ENCODE measurements at places on chromosomes 2 and 18. TPM values are rescaled to one million over a fixed set of nuclear protein-coding genes. Genes with fewer than 3 reads are reported as not detected.

The CABLES1 gene
- 4.7 TPM for total RNA-seq

The ANKRD30B gene
- total RNA-seq, result under 0.01 TPM

The FAM228A gene
- total RNA-seq, result 0.52 TPM

The ALPI gene
- total RNA-seq, result not detected

The GCKR gene
- not detected for total RNA-seq

The XDH gene
- not detected for total RNA-seq

The IFT172 gene
- 21.4 TPM for total RNA-seq

The IMPA2 gene
- 33.9 TPM for total RNA-seq

The CENPO gene
- total RNA-seq, result 6.8 TPM

The EML6 gene
- total RNA-seq, result 10.4 TPM

The IL36A gene
- total RNA-seq, result not detected

The DNAH7 gene
- total RNA-seq, result under 0.01 TPM

The TNFAIP6 gene
- total RNA-seq, result 13.0 TPM

The CROCC2 gene
- total RNA-seq, result under 0.01 TPM

The KCNG2 gene
- 0.52 TPM for total RNA-seq

The CFAP53 gene
- not detected for total RNA-seq

The CCDC148 gene
- 0.52 TPM for total RNA-seq

The APCDD1 gene
- total RNA-seq, result 2.6 TPM

The RAB12 gene
- total RNA-seq, result 85.6 TPM

The RGPD6 gene
- 66.3 TPM for total RNA-seq

The LINC00305 gene
- total RNA-seq, result not detected

The IL1A gene
- total RNA-seq, result not detected

The FAM237A gene
- total RNA-seq, result not detected

The ASB3 gene
- total RNA-seq, result 27.7 TPM

The GRB14 gene
- total RNA-seq, result 5.7 TPM

The SLC23A3 gene
- total RNA-seq, result 0.52 TPM

The REL gene
- total RNA-seq, result 6.8 TPM

The HOXD3 gene
- 4.2 TPM for total RNA-seq

The KLHL14 gene
- 0.52 TPM for total RNA-seq

The LOXHD1 gene
- 1.6 TPM for total RNA-seq

The FHL2 gene
- 66.3 TPM for total RNA-seq

The SPOPL gene
- total RNA-seq, result 9.4 TPM

The BOLL gene
- 2.6 TPM for total RNA-seq

The INPP1 gene
- total RNA-seq, result 8.4 TPM

The C1QL2 gene
- total RNA-seq, result not detected

The DLX1 gene
- not detected for total RNA-seq

The INHA gene
- total RNA-seq, result not detected

The DYNC2LI1 gene
- total RNA-seq, result 26.6 TPM

The ACKR3 gene
- total RNA-seq, result 21.4 TPM

The ATOH8 gene
- 8.4 TPM for total RNA-seq

The ALS2 gene
- 28.2 TPM for total RNA-seq

The NCKAP5 gene
- 5.7 TPM for total RNA-seq
